Cerebellar nuclear complex (tissue), 1 donor: ENCODE measurements at places on chromosomes 13 and 19.
A peak's percentile ranks its signal among the peaks of the same experiment; 100 is the strongest.

- no peak for DNase-seq
Observed at GRCh38 chr19:14114854-14115253, 2.7 kb downstream of the PRKACA start.

DNA sequence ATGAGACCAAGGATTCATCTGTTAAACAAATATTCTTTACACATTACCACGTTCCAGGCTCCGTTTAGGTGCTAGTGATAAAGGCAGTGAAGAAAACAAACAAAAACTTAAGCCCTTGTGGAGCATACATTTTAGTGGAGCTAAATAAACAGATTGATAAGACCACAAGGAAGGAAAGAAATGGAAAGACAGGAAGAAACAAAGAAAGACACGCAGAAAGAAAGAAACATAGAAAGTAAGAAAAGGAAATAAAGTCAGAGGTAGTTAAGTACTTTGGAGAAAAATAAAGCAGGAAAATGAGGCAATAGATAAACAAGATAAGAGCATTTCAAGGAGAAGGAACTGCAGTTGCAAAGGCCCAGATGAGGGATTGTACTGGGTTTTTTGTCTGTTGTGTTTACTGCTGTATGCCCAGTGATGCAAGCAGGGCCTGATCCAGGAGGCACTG lies 998 bp downstream of the NFKBIB start:
- no peak for DNase-seq

DNA sequence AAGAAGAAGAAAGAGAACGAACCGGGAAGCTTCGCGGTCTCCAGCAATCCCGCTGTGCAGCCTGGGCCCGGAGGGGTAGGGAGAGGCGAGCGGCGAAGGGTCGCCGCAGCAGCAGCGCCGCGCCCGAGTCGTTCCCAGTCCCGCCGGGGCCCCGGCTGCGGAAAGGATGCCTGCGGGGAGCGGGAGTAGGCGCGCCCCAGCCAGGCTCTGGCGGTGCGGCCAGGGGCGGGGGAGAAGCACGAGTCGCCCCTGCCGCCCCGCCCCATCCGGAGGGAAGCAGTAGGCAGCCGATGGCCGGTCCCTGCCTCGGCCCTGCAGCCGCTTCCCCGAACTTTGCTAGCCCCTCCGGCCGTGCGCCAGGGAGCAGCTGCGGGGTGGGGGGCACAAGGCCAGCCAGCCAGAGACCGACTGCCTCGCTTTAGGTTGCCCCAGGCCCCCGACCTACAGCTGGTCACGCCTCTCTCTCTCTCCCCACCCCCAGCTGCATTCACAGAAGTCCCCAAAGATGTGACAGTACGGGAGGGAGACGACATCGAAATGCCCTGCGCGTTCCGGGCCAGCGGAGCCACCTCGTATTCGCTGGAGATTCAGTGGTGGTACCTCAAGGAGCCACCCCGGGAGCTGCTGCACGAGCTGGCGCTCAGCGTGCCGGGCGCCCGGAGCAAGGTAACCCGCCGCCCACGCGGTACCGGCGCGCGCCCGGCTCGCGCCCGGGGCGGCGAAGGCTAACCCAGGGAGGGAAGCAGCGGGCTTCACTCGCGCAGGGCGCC lies 1.1 kb downstream of the VSTM2B start:
- DNase-seq: no peak

DNA sequence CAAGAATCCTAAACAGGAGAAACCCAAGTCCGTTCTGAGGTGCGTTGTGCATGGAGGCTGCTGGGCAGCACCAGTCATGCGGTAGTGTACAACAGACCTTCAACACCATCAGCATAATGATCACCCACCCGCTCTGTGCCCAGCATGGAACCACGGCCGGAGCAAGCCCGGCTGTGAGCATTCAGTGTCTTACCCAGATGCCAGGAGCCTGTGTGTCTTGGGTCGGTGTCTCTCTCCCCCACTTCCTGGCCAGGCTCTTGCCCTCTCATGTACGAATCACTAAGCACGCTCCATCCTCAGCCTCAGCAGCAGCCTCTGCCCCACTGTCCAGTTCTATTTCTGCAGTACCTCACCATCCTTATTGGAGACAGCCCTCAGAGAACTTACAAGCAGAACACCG lies 231.6 kb upstream of the IRS2 start:
- no peak for DNase-seq

DNA sequence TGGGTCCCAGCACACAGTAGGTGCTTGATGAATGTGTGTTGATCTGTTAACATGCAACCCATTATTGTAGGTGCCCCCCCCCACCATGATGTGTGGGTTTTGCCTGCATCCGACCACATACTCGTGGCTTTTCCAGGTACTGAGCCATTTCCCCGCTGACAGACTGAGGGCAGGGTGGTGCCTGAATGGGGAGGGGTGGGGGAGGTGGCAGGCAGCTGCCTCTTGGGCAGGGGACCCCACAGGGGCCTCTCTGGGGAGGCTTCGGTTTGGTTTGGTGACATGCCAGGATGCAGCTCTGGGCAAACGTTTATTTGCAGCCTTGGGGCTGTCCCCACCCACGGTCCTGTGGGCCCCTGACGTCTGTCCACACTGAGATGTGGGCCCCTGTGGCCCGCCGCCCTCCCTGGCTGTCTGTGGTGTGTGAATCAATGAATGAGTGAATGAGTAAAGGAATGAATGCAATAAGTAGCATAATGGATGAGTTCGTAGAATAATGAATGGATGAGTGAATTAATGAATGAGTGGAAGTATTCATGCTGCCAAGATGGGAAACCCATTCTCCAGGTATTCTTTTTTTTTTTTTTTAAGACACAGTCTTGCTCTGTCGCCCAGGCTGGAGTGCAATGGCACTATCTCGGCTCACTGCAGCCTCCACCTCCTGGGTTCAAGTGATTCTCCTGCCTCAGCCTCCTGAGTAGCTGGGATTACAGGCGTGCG lies 9.0 kb upstream of the JUND start:
- no peak for DNase-seq

DNA sequence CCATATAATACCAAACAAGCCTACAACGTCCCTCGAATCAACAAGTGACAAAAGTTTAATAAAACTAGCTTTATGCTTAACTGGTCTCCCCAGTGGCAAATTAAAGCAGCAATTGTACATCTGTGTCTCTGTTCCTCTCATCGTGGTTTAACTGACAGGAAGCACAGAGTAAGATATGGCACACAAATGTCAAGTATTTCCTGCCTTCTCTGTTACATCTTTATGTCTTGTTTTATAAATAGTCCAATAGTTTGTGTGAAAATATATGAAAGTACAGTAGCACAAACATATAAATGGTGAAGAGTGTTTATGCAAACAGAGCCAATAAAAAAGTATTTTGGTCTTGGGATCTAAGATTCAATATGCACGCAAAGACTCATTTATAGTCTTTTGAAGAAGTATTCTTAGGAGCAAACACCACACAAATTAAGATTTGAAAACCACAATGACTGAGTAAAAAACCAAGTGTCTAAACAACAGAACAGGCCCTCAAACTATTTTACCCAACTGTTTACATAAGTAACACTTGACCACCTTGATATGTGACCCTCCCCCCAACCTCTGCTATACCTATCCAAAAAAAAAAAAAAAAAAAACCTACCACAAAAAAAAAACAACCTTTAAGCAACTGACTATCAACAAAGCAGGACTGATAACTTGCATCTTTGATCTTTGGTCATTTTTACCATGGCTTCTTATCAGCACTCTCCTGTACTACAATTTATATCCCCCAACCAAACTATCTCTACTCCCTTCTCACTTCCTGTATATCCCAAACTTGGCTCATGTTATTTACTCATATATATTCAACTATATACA lies 14.0 kb downstream of the ELF1 start:
- DNase-seq: no peak

GRCh38 chr19:39411832-39412099 lies 703 bp upstream of the PLEKHG2 start:
- peak; percentile 69 for DNase-seq

DNA sequence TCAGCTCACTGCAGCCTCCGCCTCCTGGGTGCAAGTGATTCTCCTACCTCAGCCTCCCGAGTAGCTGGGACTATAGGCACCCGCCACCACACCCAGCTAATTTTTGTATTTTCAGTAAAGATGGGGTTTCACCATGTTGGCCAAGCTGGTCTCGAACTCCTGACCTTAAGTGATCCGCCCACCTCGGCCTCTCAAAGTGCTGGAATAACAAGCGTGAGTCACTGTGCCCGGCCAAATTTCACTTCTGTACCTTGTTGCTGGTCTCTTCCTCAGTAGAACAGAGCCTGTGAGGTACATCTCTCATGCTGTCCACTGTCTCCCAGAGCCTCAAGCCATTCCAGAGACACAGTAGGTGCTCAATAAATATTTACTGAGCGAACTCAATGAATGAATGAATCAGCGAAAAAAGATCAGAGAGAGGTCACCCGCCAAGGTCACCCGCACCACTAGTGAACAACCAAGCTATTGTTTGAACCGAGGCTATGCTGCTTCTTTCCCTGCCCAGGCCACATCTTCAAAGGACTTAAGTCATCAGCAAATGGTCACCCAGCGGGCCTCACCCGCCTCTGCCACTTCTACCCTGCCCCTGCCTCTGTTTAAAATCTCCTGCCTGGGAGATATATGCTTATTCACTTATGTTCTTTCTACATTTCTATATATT lies 9.3 kb downstream of the TMEM143 start:
- no peak for DNase-seq

GRCh38 chr13:58542530-58542929 lies 911.0 kb downstream of the PCDH17 start:
- no peak for DNase-seq

GRCh38 chr13:113803409-113804016 lies 44.5 kb downstream of the TMEM255B start:
- no peak for DNase-seq

GRCh38 chr13:47809411-47809810 lies 191.7 kb downstream of the SUCLA2 start:
- no peak for DNase-seq

- DNase-seq: no peak
Observed at GRCh38 chr19:38506723-38507550, 73.4 kb downstream of the RYR1 start.

GRCh38 chr13:79245937-79246577 lies 160.0 kb downstream of the RBM26 start:
- DNase-seq: no peak

DNA sequence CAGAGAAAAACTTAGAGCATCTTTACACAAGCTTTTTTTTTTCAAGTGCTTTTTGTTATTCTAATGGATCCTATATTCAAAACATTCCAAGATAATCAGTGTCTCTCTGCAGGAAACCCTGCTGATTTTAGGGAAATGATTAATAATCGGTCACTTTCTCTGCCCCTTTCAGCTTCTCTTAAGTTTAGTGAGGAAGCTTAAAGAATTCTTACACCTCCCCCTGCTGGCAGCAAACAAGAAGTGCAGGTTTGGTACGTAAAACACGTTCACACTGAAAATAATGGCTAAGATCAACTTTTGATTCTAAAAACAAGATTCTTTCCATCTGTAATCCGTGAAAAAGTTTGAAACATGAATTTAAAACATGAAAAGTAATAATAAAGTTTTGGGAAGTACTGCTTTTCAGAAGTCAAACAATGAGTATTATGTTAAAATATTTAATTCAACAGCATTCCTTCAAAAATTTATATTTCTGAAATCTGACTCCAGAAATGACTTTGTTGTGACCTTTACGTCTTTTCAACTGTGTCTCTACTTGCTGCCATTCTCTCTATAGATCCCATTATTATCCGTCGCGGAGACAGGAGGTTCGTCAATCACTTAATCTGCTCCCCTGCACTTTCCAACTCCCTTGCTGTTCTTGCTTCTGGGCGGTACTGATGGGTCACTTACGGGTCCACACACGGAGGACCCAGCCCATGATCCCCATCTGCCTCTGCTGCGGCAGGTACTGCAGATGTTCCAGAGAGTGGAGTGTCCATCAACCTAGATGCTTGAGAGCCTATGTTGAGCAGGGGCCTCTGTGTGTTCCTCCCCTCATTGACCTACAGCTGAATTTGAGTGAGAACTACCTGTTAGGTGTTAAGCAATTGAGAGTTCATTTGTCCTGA lies 203.1 kb upstream of the EDNRB start:
- DNase-seq: no peak

DNA sequence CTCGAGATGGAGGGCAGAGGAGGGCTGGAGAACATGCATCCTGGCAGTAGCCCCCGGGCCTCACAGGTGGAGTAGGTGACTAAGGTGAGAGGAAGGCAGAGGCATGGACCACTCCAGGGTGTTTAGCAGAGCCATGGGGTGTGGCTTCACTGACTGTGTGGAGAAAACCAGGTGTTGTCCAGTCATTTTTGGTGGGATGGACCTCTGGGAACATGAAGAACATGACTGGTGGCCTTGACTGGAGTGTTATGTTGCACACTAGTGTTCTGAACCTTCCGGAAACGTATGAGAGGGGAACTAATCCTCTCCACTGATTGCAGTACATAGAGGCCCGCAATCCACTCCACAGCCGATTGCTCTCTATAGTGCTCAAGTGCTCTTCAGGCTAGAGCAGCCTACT lies 16.9 kb downstream of the MED26 start:
- DNase-seq: no peak

DNA sequence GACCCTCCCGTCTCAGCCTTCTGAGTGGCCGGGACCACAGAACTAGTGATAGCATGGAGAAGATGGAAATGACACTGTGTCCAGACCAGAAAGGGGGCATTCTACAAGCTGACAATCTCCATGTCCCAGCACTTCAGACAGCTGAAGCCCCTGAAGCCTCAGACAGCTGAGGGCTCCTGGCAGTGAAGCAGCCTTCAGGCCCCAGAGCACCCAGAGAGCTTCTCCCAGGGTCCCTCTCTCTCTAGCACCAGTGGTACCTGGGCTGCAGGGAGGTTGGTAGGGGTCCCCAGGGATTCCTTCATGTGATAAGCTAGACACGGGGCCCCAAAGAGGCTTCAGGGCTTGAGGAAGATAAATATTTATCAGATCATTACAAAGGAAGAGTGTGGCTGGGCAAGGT lies 7.6 kb upstream of the POP4 start:
- DNase-seq: no peak

DNA sequence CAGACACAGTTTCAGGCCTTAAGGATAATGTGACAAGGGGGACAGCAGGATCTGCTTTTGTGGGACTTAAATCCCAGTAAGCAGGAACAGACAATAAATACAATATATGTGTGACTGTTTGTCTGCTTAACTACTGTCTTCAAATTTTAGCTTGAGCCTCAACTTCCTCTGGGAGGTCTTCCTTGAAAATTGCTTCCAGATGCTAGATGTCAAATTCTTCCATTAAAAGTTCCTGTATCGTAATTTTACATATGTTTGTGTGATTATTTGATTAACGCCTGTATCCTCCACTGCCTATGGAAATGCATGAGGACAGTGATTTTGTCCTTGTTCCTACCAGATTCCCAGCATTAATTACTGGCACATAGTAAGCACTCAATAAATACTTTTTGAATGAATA lies 385.5 kb downstream of the NDFIP2 start:
- no peak for DNase-seq

DNA sequence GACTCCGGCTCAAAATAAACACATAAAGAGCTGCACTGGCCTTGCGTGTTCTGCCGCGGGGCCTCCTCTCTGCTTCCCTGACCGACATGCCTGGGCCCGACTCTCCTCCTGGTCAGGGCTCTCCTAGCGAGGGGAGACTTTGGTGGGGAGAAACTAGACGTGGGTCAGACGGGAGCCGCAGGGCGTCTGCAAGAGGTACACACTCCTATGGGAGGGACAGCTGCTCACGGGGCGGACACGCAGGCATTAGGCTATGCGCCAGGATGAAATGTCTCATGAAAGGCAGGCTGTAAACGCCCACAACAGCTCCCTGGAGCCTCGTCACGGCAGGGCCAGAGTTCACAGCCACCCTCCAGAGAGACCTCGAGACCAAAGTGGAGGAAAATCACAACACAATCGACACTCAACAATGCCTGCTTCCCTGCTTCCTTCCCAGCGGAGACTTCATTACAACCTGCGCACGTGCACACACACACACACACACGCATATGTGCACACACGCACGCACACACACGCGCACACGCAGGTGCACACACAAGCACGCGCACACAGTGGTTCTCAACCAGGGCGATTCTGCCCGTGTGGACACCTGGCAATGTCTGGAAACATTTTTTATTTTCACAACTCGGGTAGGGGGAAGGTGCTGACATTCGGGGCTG lies 5.8 kb downstream of the SLC39A3 start:
- DNase-seq: no peak
